Posterior cingulate gyrus (tissue), 11 donors: ENCODE measurements at places on chromosomes 4 and X.

- DNase-seq: no peak
Measured at GRCh38 chr4:145937971-145938611, 532 bp downstream of the ZNF827 start.

DNA sequence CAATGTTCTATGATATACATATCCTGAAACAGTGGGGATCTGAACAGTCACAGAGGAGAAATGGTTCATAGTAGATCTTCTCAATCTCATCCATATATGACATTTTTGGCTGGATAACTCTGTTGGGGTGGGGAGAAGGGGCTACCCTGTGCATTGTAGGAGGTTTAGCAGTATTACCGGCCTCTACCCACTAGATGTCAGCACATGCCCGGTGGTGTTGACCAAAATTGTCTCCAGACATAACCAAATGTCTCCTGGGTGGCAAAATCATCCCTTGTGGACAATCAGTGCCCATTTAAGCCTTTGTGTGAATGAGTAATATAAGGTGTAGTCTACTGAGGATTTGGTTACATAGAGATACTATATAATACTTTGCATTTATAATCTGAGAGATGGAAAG lies 89.9 kb downstream of the PLS3 start:
- peak; percentile 88 for DNase-seq

- no peak for DNase-seq
Measured at GRCh38 chr4:165982934-165983333, 109.9 kb downstream of the TLL1 start.

- DNase-seq: no peak
Measured at GRCh38 chr4:188092824-188093223, 16.6 kb downstream of the TRIML2 start.

GRCh38 chrX:56764975-56765791 lies 36.1 kb downstream of the NBDY start:
- DNase-seq: peak; percentile 16

- no peak for DNase-seq
Measured at GRCh38 chrX:37541991-37542390, 29.5 kb upstream of the LANCL3 start.

DNA sequence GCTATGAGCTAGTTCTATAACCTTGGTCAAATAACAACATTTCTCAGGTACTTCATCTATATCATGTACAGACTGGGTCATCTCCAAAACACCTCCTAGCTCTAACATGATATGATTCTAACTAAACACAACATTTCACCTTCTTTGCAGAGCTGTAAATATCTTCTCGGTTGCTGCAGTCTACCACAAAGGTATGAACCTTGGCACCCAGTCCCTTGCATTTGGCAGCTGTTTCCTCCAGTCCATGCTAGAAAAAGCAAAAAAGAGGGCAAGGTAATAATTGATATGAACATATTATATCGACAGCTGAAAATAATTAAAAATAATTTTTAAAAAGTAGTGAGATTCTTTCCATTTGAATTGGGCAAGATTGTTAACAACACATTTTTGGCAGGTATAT lies 8.9 kb downstream of the HSD17B11 start:
- DNase-seq: no peak
